ENCODE measurements at places on chromosomes 5 and 9. TPM values are rescaled to one million over a fixed set of nuclear protein-coding genes. Genes with fewer than 3 reads are reported as not detected.

The CMYA5 gene
- total RNA-seq = 8.4 TPM

- no peak for DNase-seq
Measured at GRCh38 chr5:80967500-80968181, 7.5 kb downstream of the RASGRF2 start.

DNA sequence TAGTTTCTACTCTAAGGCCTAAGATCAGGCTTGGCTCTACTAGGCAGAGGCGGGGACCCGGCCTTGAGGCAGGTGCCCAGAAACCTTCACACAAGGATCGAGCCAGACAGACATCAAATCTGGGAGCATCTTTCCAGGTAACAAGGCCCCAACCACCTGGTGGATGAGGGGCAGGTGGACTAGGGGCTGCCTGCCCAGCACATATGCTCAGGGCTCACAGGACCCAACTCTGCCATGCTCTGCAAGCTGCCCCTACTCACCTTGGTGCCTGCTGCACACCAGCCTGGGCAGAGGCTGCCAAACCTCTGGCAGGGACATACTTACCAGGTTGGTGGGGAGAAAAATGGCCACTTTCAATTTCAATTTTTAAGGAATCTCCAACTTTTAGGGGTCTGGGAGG lies 2.2 kb upstream of the ZNF618 start:
- DNase-seq = no peak

The C9orf153 gene
- 0.98 TPM for total RNA-seq

GRCh38 chr5:71948206-71948605 lies 159.1 kb upstream of the MAP1B start:
- no peak for DNase-seq

DNA sequence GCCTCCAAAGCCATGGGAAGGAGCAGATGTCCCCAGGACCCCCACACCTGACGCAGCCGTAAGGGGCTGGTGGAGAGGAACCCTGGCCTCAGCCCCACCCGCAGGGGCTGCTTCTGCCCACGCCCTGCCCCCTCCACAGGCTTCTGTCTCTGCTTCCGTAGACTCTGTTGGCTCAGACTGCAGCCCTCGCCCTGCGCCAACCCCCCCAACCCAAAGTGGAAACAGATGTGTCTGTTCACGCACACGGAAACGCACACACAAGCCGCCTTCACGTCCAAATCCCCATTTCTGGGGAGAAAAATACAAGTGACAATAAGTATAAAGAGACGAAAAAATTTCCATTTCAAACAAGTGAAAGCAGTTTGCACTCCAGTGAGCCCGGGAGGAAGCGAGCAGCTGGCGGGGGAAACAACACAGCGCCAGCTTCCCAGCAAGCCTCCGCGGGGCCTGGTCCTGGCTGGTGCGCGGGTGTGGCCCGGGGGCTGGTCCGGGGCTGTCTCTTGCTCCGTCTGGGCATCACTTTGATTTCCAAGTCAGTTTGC lies 32.6 kb upstream of the RXRA start:
- DNase-seq = no peak

- DNase-seq = no peak
Measured at GRCh38 chr9:134476272-134476941, 150.2 kb downstream of the RXRA start.

- DNase-seq = no peak
Measured at GRCh38 chr5:151612689-151613427, 21.7 kb upstream of the FAT2 start.

DNA sequence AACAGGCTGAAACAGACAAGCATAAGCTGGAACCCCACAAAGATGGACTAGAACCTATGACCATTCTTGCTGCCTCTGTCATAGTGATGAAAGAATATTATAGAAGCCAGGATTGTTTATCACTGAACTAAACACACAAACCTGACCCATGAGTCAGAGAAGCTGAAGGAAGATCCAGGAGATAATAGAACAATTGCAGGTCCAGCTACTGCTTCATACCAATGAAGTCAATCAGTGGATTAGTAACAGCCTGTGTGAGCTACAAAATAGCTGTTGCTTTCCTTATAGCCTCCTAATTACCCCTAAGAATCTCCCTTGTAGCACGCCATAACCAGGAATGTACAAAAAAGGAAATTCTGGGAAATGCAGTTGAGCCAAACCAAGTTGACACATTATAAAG lies 459.9 kb upstream of the ZNF462 start:
- no peak for DNase-seq

- DNase-seq = no peak
Measured at GRCh38 chr9:22512495-22512894, 65.9 kb downstream of the DMRTA1 start.

GRCh38 chr5:90071656-90072055 lies 337.9 kb downstream of the CETN3 start:
- no peak for DNase-seq

DNA sequence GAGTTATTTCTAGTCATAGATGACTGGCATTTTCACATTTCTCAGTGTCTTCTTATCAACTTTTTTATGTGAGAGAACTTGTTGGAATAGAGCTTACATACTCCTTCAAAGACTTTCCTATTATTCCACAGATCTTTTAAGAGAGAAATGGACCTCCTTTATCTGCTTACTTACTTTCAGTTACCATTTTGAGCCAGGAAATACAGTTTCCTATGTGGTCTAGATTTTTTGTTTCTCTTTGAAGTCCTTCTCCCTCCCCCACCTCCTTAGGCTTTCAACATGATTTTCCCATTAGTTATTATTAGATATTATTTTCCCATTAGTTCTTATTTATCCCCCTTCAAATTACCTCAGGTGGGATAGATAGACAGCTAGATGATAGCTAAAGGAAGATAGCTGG lies 289.1 kb upstream of the ITGA1 start:
- DNase-seq = no peak

DNA sequence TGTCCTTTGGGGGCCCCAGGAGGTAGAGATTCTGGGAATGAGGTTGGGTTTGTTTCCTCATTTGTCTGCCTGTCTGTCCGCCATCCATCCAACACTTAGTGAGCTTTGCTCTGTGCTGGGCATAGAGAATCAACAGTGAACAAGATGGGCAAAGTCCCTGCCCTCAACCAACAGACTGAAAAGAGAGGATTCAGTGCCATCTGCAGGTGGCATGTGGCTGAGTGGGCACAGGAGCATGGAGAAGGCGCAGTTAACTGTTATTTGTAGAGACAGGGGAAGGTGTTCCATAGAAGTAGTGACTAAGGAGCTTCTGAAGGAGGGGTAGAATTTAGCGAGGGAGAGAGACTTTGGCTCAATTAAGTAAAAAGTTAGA lies 23.1 kb downstream of the POLR1E start:
- DNase-seq = no peak

GRCh38 chr9:96460882-96461281 lies 10.9 kb downstream of the HABP4 start:
- DNase-seq = no peak

DNA sequence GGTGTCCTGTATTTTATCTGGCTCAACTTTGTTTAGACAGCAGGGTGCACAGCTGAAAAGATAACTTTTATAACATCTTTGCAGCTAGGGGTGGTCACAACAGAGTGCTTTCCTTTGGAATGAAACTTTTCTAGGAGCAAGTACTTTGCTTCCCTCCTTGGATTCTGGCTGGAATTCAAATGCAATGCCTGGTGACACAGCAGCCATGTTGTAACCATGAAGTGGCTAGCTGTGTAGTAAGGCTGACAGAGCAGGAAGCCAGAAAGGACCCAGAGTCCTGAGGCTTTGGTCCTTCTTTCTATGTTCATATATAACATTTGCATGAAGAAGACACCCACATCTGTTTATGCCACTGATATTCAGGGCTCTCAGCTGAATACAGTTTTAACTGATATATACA lies 48.1 kb downstream of the TENT4A start:
- no peak for DNase-seq

DNA sequence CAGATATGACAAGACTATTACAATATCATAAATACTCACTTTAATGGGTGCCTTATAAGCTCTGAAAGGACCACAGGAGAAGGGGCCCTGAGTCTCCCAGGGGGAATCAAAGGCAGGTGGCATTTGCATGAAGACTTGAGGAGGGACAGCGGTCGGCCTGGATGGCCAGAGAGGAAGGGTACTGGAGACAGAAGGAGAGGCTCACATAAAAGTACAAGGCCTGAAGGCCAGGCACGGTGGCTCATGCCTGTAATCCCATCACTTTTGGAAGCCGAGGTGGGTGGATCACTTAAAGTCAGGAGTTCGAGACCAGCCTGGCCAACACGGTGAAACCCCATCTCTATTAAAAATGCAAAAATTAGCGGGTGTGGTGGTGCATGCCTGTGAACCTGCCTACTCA lies 29.1 kb upstream of the LMX1B start:
- no peak for DNase-seq

- no peak for DNase-seq
Measured at GRCh38 chr5:135031813-135032694, 2.0 kb downstream of the PITX1 start.

The FIBCD1 gene
- total RNA-seq = not detected

GRCh38 chr9:121651295-121652020 lies at the start of gene DAB2IP:
DAB2IP (plus strand) TSS chr9:121651634; CDS start chr9:121651776, 142 bp downstream.
- no peak for DNase-seq

The SLC27A6 gene
- total RNA-seq = 57.2 TPM

- no peak for DNase-seq
Measured at GRCh38 chr5:124858612-124859011, 112.2 kb upstream of the ZNF608 start.

The KCNT1 gene
- 0.53 TPM for total RNA-seq

DNA sequence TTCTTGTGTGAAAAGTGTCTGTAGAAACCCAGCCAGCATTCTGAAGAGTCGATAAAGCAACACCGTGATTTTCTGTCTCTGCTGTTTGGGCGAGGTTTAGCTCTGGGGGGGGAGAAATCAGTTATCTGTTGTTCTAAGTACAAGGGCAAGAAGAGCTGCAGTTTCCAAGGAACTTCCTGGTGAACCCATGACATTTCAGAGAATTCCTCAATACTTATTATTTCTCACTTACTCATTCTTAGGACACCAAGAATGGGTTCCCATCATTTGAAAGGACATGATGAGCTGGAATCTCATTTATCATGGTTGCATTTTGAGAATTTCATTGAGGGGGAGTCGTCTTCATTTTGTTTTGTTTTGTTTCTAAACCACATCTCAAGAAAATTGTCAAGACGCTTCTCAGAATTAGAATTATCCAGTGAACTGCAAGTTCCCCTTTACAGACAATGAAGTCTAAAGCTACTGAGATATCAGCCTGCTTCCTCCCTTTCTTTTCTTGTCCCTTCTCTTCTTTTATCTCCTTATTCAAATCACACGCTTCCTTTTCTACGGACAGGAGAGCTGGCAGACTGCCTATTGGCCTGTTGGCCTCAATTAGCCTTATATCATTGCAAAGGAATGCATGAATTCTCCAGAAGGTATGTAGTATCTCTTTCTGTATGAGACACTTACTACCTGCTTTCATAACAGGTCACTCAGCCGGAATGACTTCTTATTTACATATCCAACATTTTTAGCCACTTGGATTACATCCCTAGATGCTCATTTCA lies 53.7 kb downstream of the ZNF462 start:
- no peak for DNase-seq

- no peak for DNase-seq
Measured at GRCh38 chr9:36664806-36665205, 92.1 kb downstream of the MELK start.

GRCh38 chr9:74974558-74974957 lies 21.8 kb upstream of the C9orf40 start:
- no peak for DNase-seq

GRCh38 chr5:6434731-6435130 lies 13.9 kb upstream of the UBE2QL1 start:
- no peak for DNase-seq

GRCh38 chr9:71663931-71664459 lies 104.3 kb downstream of the CEMIP2 start:
- DNase-seq = no peak

DNA sequence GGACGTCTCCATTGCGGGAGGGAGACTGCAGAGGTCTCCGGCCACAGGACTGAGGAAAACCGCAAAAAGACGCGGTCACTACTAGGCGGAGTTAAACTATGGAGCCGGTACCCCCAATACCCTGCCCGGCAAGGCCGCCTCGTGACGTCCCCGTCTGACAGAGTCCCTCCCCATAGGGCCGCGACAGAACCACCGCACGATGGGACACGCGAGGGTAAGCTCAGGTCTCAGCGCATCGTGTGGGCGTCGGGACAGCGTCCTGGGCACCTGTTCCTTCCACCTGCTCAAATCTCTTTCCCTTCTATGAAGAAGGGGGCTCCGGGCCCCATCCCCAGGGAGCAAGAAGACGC lies 35.2 kb upstream of the GLDC start:
- DNase-seq = peak; percentile 82

The PCDHB11 gene
- total RNA-seq = 9.9 TPM

DNA sequence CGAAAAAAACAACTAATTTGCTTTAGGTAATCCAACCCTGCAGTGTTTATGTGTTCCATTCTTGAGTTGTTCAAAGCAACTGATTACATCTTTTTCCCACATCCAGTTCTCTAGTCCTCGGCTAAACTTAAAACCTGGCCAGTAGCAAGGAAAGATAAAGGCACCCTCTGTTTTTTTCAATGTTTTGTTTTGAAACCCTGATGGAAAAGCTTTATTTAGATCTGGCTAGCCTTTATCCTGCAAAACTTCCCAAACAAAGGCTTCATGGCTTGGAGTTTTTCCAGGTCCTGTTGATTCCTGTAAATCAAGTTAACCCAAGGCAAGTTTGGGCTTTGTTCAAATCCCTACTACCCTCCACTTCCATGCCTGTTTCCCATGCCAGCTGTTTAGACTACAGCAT lies 105.1 kb downstream of the CEMIP2 start:
- no peak for DNase-seq

- no peak for DNase-seq
Measured at GRCh38 chr5:131186561-131187256, 16.0 kb downstream of the LYRM7 start.

- DNase-seq = no peak
Measured at GRCh38 chr9:95230046-95230445, 87.5 kb downstream of the FANCC start.

DNA sequence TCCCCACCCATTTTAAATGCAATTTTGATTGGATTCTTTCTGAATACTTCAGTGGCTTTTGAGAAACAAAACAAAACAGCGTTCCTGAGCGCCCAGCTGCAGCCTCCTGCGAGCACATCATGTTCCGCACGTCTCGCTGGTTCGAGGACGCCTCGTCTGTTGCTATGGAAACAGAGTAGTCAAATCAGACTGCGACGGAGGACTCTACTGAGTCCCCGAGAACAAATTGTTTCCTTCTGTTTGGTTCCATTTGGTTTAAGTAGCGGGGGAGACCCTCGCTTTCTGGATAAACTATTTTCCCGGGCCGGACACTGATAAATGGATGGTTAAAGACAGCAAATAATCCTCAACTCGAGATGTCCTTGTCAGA lies 69.0 kb downstream of the SLC28A3 start:
- DNase-seq = peak; percentile 67

DNA sequence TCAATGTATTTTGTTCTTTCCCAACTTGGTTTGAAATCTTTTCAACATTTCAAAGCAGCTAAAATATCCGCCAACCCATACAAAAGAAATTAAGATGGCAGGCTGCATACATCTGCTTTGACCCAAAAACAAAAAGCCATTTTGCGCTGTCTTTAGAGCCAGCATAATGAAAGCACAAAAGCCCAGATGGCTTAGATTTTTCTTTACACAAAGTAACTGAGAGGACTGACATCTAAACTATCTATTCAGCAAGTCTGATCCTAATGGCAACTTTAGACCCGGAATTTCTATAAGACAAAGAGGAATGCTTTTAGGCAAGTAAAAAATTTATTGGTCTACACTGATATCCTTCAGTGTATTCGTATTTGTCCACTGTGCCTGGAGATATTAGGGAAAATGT lies 86.3 kb downstream of the MYO10 start:
- DNase-seq = no peak
